ENCODE measurements at places on chromosomes 2 and 18.

DNA sequence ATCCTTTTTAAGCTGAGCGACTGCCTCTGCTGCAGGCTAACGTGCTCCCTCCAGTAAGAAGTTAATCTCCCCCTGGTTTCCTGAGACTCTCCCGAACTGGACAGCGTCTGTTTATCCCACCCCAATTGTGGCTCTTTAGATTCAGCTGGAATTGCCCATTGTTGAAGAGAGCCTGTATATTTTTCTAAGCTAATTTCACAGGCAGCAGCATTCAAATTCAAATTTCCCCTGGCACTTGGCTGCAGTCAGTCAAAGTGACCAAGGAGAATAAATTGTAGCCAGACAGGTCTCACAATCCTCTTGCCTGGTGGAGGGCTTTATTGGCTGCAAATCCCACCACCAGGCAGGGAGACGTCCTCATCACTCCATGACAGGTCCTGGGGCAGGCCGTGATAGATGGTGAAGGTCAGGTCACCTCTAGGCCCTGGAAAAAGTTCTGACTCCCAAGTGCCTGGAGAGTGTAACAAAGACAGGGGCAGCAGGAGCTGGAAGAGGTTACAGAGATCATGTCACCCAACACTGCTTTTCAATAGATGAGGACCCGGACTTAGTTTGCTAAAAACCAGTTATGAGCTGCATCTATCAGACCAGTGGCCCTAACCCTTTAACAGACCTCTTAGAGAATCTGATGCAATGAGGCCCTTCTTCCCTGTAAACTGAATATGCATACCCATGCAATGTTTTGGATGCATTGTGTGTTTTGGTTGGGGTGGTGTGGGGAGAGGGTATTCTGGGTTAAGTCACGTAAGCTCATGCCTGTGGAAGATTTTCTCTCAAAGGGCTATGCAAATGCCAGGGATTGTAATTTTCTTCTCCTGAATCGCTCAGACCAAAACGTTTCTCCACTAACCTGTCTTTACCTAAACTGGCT is 32.3 kb upstream of the C18orf32 start:
- DNase-seq: no peak

GRCh38 chr2:128491692-128492244 is 173.1 kb upstream of the HS6ST1 start:
- no peak for DNase-seq

DNA sequence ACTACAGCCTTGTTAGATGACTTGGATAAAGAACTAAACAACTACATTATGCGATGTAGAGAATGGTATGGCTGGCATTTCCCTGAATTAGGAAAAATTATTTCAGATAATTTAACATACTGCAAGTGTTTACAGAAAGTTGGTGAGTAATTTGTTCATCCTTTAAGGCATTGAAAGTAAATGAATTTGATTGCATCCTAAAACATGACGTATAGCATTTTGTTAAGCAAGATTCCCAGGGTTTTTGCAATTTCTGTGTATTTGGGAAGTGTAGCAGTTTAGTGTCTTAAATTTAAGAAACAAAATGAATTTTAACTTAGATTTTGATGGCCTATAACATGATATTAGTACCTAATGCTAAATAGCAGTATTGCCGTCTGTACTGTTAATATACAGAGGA is 24.8 kb downstream of the NOP58 start:
- no peak for DNase-seq

GRCh38 chr18:58714259-58714658 is 43.0 kb downstream of the MALT1 start:
- DNase-seq: no peak

DNA sequence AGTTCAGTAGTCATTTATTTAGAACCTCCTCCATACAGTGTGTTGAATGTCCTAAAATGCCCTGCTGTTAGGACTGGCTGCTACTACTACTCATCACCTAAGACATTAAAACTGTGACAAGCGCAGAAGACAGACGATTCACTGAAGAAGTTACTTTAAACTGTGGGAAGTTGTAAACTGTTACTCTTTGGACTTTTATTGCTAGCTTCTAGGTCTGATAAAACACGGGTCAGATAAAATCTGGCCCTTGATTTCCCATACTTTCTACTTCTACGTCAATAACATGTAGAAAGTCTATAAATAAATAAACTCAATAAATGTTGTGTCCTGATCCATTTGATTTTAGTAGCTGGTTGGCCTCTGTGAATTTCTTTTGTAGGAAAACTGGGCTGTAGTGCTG is 113.4 kb downstream of the ICA1L start:
- DNase-seq: no peak

- no peak for DNase-seq
Observed at GRCh38 chr2:29898999-29899398, 22.4 kb downstream of the ALK start.

DNA sequence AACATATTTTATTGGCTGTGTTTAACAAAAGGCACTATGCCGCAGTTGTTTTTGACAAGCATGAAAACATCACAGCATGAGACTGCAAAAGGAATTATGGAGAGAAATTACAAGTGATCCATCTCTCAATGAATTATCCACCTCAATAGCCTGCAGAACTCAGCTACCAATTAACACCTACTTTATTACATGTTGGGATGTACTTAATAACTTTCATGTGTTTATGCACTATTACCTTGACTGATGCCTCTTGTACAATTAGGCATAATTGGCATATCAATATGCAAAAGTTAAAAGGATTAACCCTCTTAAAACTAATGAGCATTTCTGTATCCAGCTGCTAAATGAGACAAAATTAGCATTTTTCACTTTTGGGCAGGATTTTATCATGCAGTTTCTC is 27.8 kb downstream of the ARHGAP15 start:
- DNase-seq: no peak

- no peak for DNase-seq
Observed at GRCh38 chr2:28995765-28996750, 15.0 kb downstream of the TOGARAM2 start.

DNA sequence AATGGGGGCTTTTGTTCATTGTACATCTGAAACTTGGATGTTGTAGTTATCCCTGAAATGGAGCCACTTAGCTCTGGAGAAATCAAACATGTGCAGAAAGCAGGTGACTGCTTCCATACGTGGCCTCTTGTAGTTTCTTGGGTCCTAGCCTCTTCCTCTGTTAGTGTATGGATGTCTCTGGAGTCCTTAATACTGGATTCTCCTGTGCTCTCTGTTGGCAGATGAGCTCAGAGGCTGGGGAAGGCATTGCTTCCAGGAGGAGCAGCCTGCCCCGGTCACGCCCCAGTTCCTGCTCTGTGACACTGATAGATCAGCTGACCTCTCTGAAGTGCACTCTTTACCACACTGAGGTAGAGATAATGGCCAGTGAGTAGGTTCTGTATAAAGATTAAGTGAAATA is 176.2 kb downstream of the LDLRAD4 start:
- DNase-seq: no peak

GRCh38 chr2:2234398-2235195 is 96.5 kb downstream of the MYT1L start:
- DNase-seq: no peak

DNA sequence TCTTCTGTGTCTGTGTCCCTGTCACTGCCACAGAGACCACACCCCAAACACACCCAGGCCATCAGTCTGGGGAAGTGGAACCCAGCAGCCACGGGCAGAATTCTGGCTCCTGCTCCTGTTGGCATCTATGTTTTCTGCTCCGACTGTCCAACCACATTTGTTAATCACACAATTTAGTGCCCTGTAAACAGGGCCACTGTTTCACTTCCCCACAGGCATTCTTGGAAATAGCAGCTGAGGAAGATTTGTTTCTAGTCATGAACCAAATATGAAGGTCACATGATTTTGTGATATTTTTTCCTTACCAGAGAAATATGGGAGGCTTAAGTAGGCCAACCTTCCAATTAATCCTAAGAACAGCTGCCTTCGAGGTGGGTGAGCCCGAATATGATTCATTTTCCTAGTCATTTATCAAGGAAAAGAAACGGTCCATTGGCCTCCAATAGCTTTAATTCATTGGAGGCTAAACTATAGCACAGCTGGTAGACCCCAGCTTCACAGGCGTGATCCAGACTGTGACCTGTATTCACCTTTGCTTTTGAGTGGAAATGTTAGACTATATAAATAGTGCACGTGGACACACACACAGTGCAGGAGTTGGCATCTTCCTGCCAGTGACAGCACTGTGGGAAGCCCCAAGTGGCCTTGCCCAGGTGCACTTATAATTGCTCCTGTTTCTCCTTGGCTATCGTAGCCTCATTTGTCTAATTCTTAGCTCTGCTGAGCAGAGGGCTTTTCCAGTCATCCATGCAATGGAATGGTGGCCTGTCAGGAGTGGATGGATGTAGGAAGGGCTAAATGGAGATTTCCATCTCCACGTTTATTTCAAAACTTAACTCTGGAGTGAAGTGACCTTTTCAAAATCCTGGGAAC is 267.9 kb downstream of the LPIN1 start:
- DNase-seq: no peak

DNA sequence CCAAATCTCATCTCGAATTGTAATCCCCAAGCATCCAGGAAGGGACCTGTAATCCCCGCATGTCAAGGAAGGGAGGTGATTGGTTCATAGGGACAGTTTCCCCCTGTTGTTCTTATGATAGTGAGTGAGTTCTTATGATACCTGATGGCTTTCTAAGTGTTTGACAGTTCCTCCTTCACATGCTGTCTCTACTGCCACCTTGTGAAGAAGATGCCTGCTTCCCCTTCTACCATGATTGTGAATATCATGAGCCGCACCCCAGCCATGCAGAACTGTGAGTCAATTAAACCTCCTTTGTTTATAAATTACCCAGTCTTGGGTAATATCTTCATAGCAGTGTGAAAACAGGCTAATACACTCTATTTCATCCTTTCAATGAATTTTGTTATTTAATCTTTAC is 446.7 kb downstream of the RNF144A start:
- no peak for DNase-seq

DNA sequence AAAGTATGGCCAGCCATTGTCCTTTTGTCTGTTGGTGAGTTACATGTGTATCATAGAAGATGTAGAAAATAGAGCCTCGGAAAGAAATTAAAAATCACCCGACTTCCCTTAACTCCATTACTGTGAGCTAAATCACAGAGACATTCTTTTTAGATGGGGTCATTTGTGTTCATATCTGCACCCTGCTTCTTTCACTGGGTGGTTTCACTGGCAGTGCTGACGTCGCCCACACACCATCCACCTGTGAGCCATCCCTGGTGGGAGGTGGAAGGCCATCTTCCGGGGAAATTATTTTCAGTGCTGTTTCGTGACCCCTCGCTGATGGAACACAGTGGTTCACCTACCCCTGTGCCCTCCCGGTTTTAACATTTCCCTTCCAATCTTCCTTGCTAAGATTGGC is 21.2 kb downstream of the SH3BP4 start:
- DNase-seq: no peak

DNA sequence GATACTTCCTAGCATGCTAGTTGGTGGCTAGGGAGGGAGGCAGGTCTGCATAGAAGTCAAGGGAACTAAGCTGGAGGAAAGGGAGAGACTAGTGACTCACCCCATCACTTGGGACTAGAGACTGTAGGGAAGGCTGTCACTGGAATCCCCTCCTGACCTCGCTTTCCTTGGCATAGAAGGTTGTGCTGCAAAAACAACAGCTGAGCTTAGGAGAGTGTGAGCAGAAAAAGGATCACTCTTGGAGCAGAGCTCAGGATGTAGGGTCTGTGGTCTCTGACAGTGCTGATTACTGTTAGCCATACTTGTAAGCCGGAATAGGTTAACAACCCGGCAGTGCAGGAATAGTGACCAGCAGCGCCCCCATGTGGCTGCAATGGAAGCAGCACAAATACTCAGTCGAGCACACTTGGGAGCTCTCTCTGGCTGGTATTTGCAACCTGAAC is 66.9 kb upstream of the SMAD2 start:
- no peak for DNase-seq

DNA sequence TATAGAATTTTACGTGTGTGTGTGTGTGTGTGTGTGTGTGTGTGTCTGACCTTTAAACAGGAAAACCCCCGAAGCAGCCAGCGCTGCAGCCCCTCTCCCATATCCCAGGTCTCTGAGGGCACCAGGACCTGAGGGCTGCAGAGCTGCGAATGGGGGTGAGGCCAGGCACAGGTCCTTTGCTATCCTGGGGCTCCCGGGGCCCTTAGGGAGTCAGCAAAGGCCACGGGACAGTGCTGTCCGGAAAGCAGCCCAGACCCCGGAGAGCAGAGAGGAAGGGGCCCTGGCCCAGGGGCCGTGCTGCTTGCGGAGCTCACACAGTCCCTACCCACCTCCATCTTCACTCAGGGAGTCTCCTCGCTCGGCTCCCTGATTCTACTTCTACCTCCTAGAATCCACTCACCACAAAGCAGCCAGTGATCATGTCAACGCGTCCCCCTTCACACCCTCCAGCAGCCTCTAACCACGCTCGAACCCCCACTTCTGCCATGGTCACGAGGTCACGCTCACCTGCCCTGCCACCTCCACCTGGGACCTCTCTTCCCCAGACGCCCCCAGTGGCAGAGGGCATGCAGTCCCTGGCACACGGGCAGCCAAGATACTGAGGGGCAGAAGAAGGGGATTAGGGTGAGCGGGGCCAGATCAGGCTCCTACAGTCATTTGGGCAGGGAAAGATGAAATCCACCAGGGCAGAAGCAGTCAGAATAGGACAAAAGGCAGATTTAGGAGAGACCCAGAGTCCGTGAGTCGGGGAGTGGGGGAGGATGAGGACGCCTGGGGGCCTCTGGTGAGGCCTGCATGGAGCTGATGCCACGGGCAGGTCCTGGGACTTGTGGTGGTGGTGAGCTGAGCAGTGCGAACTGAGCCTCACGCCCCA is 86.7 kb downstream of the USP40 start:
- DNase-seq: no peak

- DNase-seq: no peak
Observed at GRCh38 chr2:98015671-98016070, 19.9 kb upstream of the TMEM131 start.

GRCh38 chr2:61949714-61950560 is 44.5 kb downstream of the COMMD1 start:
- DNase-seq: no peak

GRCh38 chr2:161415034-161415986 is 787 bp upstream of the TBR1 start:
- DNase-seq: no peak

DNA sequence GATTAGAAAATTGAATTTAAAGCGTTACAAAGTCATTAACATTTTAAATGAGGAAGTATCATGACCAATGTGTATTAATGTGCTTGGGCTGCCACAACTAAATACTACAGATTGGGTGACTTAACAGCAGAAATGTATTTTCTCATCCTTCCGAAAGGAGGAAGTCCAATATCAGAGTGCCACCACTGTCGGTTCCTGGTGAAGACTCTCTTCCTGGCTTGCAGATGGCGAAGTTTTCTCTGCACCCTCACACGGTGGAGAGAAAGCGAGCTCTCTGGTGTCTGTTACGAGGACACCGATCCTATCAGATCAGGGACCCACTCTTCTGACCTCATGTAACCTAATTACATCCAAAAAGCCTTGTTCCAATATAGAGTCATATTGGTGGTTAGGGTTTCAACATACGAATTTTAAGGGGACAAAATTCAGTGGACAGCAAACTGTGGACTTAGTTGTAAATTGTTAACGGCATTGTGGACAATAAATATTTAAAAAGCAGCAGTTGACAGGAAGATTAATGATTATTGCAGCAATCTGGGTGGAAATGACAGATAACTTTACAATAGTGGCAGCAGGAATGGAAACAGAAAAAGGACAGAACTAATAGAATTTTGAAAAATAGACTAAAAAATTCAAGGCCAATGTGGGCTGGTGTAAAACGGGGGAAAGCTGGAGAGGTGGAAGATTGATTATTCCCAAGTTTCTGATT is 35.1 kb upstream of the CYRIA start:
- DNase-seq: no peak

GRCh38 chr2:1415501-1415900 is 2.2 kb downstream of the TPO start:
- no peak for DNase-seq
